ENCODE measurements at places on chromosomes 12 and 14.

GRCh38 chr12:97805146-97805545, 342.5 kb downstream of the RMST start:
- no peak for DNase-seq

GRCh38 chr12:11877869-11878780, 192.6 kb upstream of the BCL2L14 start:
- DNase-seq: peak; percentile 78

- no peak for DNase-seq
Measured at GRCh38 chr12:82954572-82954971, 267.9 kb downstream of the TMTC2 start.

DNA sequence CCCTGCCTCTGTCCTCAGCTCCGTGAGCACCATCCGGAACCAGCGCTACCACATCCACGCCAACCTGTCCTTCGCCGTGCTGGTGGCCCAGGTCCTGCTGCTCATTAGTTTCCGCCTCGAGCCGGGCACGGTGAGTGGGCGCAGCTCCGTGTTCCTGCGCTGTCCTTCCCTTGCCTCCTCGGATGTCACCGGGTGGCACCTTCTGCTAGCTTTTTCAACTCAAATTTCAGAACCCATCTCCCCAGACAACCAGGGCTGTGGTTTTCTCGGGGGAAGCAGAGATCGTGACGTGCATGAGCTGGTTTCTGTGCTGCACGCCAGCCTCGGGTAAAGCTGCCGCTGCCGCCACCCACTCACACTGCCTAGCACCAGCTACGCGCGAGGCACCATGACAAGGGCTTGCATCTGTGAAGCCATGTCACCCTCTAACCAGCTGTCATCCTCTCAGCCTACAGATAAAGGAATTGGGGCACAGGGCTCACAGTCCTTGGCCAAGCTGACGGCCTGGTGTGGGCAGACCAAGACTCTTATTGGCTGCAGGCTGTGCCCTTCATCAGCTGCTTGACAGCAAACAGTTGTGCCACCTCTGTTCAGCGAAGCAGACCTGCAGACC, 152.1 kb downstream of the ADGRD1 start:
- DNase-seq: no peak

DNA sequence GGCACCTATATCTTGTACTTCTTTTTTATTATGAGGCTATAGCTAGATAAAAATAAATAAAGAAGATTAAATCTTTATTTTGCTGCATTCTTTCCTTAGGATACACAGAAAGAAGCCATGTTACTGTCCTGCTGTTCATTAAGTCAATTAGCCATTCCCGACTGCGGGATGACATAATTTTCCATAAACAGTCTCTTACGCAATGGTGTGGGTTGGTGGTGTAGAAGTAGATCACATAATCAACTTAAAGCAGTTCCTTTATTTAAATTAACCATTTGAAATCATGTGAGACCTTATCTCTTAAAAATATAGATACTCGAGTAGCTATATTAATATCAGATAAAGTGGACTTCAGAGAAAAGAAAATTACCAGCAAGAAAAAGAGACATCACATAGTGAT, 40.2 kb downstream of the TAOK3 start:
- no peak for DNase-seq

- peak; percentile 75 for DNase-seq
Measured at GRCh38 chr12:30437616-30438015, 258.1 kb downstream of the IPO8 start.

DNA sequence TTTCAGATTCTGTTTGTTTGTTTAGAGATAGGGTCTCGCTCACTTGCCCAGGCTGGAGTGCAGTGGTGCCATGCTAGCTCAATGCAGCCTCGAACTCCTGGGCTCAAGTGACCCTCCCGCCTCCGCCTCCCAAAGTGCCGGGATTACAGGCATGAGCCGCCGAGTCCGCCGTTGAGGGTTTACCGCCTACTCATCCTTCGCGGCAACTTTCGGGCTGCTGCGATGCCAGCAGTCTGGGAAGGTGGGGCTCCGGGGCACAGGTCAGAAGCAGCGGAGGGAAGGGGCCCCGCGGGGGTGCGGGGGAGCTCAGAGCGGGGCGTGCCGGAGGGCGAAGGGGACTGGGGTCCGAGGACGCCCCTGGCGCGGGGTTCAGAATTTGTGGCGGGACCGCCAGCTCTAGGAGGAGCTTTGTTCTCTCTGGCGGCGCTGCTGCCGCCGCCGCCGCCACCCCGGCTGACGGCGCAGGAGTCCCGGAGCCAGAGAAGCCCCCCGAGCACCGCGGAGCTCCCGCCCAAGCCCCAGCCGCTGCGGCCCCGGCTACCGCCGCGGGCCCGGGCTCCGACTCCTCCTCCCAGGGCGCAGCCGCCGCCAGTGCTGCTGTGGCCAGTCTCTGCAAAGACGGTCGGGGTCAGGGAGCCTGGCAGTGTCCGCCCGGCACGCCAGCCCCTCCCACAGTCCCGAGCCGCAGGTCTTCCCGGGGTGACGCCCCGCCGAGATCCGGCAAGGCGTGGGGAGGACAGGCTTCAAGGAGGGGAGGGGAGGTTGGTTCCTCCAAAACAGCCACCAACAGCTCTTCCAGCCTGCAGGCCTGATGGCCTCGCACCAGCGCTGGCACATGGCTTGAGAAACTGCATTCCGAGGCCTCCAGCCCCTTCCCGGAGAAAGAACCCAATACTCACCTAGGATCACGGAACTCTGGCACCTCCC, 10.9 kb upstream of the KRT77 start:
- no peak for DNase-seq

GRCh38 chr14:93032421-93032936, 83.2 kb downstream of the ITPK1 start:
- DNase-seq: no peak

DNA sequence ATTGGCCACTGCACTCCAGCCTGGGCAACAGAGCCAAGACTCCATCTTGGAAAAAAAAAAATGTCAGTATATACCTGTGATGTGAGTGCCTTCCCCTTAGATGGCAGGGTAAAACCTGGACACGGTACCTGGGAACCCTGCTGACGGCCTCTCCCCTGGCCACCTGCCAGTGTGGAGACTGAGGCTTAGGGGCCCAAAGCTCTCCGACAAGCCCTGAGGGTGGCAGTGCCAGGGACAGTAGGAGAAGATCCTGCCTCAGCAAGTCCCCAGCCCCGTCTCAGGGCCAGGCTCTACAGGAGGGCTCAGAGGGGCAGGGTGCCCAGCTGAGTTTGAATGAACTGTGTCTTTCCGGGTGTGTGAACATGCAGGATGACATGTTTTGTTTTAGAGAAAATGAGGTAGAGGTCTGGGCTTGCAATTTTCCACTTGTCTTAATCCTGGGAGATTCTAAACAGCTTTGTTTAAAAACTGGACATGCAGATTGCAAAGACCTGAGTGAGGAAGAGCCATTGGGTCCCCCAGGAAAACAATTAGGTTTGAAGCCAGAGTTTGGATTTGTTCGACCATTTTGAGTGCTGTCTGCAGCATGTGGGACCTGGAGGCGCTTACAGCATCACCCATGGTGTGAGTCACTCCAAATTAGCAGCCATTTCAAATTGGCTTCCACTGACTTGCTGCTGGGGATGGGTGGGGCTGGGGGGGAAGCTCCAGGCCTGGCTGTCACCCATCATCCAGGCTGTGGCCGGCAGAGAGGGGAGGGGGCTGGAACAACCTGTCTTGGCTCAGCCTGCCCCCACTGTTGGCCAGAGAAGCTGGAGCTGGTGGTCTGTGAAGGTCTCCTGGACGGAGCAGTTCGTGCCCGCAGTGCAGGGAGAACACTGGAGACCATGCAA, 10.8 kb downstream of the TSPAN9 start:
- DNase-seq: no peak

DNA sequence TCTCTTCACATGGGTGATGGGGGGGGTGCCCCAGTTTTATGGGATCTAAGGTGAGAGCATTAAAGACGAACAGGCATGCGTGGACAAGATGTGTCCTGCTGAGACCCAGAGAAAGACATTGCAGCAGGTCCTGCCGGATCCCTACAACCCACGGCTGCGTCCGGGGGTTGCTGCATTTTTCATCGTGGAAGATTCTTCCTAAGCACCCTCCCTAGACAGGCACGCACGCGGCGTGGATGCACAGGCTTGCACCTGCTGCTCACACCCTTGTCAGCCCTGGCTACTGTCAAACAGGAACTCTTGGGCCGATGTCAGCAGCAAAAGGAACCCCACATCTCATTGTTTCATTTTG, 280.6 kb upstream of the RTL1 start:
- no peak for DNase-seq

DNA sequence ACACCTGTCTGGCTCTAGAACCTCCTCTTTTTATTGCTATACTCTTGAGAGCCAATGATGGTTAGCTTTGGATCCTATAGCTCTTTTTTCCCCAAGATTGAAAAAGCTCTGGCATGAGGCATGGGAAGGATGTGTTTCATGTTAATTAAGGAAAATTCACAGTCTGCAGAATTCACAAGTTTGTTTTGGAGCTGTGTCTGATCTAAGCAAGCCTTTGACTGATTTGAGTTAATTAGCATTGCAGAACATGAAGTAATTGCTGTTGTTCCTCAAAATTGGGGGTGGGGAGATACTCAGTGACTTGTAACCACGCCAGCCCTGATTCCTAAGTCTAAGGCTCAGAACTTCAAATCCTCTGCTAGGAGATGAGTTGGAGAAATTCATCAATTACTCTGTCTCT, 205.0 kb downstream of the SUDS3 start:
- DNase-seq: no peak

- DNase-seq: no peak
Measured at GRCh38 chr12:43585676-43586075, 33.7 kb upstream of the ADAMTS20 start.

All from HCEC 1CT (cell line).